ENCODE measurements at places on chromosomes 1 and 21.

- DNase-seq = no peak
Measured at GRCh38 chr1:31372051-31372450, 825 bp downstream of the FABP3 start.

GRCh38 chr1:220189750-220190347 is 82.4 kb downstream of the RAB3GAP2 start:
- peak; percentile 11 for DNase-seq

GRCh38 chr1:157181790-157182189 is 43.6 kb upstream of the ETV3 start:
- no peak for DNase-seq

DNA sequence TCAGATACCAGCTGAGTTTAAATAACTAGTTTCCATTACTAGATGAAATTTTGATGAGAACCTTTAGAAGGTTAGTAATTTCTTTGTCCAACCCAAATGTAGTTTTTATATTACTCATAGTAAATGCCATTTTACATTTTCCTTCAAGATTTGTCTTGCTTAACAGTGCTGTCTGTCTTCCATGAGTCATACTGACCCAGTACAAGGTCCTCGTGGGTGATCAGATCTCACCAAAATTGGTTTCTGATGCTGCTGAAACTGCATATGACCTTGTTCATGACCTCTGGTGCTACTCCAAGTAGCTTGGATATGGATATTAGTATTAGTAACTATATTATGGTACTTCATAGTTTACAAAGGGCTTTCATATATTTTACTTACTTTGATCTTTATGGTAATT is 207.1 kb downstream of the RYR2 start:
- DNase-seq = no peak

- DNase-seq = no peak
Measured at GRCh38 chr1:23452011-23452411, 27.5 kb upstream of the TCEA3 start.

- no peak for DNase-seq
Measured at GRCh38 chr1:31954607-31955283, 16.6 kb upstream of the PTP4A2 start.

DNA sequence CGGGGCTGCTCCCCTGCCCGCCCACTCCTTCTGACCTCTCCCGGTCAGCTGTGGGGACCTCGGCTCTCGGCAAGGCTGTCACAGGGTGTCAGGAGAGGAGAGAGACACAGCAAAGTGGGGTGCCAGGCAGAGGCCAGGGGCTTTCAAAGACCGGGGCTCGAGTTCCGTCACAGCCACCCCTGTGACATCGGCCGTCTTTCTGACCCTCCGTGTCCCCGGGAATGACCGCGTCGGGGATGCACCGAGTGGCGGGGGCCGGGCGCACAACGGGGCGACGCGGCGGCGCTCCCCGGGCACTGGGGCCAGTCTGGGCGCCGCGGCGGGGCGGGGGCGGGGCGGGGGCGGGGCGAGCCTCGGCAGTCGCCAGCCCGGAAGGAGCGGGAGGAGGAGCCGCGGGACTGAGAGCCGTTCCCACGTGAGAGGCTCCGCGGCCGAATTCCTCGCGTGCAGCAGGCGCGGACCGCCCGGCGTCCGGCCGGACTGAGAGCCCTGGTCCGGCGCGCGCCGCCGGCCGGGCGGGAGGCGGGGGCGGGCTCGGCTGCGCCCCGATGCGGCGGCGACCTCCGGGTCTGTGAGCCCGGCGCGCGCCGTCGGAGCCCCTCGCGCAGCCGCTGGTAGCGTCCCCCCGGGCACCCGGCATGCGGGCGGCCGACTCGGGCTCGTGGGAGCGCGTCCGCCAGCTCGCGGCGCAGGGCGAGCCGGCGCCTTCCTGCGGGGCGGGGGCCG is 229.7 kb upstream of the TMEM51 start:
- DNase-seq = no peak

DNA sequence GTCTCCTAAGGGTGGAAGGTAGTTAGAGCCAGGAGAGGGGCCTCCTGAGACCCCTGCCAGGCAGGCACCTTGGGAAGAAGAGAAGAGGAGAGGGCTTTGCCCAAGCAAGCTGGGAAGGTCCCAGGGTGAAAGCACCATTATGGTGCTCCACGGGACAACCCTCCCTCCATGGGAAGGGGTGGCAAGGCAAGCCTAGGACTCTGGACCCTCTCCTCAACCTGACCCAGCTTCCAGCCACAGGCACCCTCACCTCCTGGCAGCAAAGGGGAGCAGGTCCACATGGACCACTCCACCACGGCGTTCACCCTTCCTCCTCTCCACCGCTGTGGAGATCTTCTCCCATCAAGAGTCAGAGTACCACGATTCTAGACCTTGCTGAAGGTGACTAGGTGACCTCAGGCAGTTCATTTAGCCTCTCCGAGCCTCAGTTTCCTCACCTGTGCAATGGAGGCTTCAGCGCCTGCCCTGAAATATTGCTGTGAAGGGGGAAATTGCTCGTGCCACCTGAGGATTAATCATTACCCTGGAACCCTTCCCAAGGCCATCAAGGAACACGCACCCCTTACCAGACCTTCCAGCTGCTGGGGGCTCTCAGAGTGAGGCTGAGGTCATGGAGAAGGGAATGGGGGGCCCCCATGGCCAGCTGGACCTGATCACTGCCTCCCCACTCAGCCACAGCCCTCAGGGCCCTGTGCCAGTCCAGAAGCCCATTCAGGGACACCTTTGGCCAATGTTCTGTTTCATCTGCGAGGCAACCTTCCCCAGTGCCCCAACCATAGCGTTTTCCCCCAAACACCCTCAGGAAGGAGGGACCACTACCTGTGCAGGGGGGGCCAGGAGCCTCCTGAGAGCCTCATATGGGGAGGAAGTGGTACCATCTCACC is 1.6 kb downstream of the RAP1GAP start:
- no peak for DNase-seq

GRCh38 chr1:55217226-55217986 is 2.2 kb upstream of the USP24 start:
- no peak for DNase-seq

GRCh38 chr1:173113015-173113741 is 62.4 kb upstream of the TNFSF18 start:
- no peak for DNase-seq

DNA sequence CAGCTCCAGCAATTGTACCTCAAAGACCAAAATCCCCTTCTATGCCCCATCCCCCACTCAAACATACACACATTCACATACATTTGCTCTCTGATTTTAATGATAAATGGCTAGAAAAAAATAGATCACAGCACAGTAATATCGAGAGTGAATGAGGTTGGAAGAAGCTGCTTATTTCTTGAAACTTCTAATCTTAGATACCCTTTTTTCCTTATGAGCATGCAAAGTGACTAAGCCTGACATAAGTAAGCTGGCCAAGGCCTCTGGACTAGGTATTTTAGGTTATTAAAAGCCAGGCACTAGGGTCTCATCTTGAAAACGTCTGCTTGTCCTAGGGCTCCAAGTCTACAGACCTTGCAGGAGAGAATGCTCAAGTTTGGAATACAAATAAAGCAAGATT is 133.6 kb downstream of the TGFBR3 start:
- DNase-seq = no peak

- no peak for DNase-seq
Measured at GRCh38 chr21:34971656-34972055, 77.4 kb downstream of the RUNX1 start.

DNA sequence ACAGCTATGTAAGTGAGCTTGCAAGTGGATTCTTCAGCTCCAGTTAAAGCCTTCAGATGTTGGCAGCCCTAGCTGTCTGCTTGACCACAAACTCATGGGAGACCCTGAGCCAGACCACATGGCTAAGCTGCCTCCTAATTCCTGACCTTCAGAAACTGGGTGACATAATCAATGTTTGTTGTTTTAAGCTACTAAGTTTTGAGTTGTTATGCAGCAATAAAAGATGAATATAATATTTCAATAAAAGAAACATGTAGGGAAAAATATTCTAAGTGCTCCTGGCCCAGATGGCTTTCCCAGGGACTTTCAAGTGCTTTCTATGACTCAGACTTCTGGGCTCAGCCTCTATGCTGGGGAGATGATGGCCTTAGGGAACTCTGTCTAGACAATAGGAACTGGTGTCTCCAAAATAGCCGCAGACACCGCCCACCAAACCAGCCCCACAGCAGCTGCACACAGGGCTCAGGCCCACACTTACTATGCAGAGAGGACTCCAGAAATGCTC is 20.3 kb upstream of the AZIN2 start:
- no peak for DNase-seq

DNA sequence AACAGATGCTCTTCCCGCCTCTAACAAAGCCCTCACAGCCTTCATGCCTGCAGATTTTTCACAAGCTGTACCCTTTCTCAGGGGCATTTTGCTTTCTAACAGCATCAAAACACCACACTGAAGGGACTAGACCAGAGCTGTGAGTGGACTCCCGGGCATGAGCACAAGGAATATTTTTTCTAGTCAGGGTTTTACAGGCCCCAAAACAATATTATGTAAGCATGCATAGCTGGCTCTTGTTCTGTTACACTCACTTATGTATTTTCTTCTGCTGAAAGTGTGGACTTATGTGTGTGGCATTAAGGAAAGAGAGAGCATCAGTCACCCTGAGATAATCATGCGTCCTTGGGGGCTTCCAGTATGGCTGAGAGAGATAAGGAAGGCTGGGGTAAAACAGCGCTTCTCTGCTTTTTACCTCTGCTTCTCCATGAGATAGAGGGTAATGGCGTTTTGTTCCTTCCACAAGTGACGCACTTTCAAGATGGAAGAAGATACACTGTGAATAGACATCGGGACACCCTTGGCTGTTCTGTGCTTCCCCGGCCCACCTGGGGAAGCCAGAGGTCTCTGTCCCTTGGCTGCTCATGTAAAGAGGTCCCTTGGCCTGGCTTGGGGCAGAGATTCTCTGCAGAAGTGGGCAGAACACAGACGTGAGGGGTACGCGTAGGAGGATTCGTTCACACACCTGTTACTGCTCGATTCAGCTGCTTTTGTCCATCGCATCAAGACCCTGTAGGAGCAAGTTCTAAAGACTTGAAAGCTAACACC is 266.7 kb upstream of the RAB4A start:
- no peak for DNase-seq

DNA sequence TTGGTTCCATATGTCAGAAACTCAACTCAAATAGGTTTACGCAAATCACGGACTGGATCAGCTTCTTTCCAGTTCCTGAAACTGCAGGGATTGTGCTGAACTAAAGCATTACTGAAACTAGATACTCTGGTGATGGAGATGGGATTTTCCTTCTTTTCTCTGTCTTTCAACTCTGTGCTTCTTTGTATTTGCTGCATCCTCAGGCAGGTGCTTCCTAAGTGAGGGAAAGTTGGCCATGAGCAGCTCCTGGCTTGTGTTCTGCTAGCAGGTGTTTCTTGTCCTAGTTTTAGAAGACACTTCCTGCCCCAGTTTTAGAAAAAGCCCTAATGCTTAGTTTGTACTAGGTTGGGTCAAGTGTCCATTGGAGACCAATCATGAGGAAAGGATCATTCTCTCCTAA is 86.7 kb upstream of the USP24 start:
- no peak for DNase-seq

DNA sequence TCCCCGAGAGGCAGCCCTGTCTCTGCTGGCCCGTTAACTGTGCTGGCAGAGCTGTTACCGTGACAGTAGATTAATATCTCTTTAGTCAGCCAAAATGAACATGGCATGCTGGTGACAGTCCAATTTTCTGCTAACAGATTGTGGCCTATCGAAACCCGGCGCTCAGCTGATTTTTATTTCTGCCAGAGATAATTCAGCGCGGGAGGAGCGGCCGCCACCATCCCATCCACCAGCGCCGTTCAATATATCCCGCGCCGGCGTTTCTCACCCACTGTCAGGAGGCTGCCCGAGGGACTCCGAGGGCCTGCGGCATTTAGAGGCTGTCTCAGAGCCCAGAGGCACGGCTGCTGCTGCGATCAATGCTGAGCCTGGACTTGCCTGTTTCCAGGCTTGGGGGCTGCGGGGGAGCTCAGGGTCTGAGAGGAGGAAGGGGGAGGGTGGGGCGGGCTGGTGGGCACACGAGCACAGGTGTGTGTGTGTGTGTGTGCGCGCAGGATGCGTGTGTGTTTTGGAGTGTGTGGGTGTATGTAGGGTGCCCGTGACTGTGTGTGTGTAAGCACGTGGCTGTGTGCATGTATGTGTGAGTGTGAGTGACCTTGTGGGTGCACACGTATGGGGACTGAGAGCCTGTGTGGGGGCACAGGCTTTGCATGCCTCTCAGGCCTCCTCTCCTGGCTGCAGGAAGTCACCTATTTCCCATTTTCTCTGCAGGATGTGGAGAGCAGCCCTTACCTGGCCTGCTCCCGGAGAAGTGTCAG is 109.7 kb upstream of the ACTRT2 start:
- DNase-seq = no peak

GRCh38 chr1:32051706-32052105 is 21.0 kb upstream of the TMEM39B start:
- no peak for DNase-seq

DNA sequence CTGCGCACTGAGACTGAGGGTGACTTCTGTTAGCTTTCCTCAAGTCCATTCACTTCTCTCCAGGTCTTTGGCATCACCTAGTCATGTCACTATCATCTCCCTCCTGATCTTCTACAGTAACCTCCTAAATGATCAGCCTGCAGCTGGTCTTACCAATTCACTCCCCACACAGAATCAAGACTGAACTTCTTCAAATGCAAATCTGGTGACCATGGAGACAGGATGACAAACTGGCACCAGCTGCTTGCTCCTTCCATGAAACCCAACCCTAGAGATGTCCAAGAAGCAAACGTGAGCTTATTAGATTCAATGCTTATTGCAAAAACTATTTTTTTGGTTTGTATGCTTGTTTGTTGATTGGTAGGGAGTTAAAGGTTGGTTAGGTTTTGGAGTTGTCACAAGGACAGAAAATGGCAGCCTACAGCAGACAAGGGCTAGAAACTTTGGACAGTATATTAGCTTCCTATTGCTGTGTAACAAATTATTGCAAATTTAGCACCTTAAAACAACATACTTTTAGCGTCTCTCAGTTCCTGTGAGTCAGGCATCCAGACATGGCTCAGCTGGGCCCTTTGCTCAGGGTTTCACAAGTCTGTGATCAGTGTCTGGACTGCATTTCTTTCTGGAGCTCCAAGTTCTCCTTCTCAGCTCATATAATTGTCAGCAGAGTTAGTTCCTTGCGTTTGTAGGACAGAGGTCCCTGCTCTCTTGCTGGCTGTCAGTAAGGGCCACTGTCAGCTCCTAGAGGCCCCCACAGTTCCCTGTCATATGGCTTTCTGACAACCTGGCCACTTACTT is 53.3 kb upstream of the GJA8 start:
- no peak for DNase-seq

DNA sequence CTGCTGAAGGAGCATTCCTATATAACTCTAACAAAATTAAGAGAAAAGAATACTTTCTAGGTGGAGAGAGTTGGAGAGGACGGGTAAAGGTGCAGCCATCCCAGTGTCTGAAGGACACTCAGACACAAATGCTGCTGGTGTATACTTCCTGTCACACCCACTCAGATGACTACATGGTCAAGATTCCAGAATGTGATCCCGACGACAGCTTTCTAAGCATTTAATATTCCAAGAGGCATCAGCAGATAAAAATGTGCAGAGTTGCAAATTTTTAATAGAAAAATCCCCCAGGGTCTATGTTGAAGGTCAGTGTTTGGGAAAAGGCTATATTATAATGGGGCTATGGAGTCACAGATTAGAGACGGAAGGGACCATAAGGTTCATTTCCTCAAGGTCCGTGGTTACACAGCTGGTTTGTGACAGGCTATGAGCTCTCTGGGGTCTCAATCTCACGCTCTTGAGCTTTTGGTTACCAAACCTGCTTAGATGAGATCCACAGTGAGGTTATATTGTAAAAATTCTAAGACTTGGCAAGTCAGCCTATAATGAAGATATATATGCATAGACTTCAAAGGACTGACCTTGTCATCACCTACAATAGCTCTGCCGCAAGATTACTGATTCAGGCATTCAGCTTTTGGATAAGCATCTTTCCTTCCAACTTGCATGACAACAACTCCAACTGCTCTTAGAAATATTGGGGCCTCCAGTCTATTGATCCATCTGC is 35.1 kb downstream of the ZNF281 start:
- DNase-seq = no peak

GRCh38 chr1:225881959-225882693 is at the start of gene TMEM63A:
TSS of gene TMEM63A (minus strand) at chr1:225882380. CDS start at chr1:225877580, 4,800 bp downstream.
- no peak for DNase-seq
